KG1 (cell line): ENCODE measurements at places on chromosomes 6 and 20.

GRCh38 chr6:34142061-34142998 is 3.6 kb downstream of the GRM4 start:
- DNase-seq: no peak

DNA sequence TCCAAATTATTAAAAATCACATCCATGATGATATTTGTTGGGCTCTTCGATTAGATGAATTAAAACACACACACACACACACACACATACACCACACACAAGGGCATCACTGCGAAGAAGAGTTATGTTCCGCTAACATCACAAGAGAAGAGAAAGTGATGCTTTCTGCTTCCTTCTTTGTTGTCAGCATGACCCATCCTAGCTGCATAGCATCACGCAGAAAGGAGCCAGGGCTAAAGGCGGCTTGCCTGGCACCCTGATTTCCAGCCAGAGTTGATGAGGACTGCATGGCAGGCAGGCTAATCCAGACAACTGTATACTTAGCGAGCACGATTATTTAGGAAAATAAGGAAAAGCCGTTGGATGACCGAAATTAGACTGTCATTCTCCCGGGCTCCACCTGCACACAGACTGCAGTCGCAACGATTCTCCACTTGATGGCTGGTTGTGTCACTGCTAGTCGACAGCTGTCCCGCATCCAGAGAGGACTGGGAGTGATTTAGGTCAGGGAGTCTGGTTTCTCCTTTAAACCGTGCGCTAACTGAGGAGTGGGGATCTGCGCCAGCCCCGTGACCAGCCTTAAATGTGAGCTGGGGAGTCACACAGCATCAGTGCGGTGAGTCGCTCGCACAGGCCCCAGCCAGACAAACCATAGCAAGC is 70.6 kb upstream of the SOX4 start:
- no peak for DNase-seq

GRCh38 chr20:35742741-35743523 is 872 bp upstream of the RBM39 start:
- peak; percentile 58 for DNase-seq

- no peak for DNase-seq
These were observed 155.9 kb downstream of the RNF144B start for GRCh38 chr6:18543051-18543450.

- DNase-seq: no peak
These were observed 136.5 kb downstream of the ELOVL4 start for GRCh38 chr6:79810871-79811270.

DNA sequence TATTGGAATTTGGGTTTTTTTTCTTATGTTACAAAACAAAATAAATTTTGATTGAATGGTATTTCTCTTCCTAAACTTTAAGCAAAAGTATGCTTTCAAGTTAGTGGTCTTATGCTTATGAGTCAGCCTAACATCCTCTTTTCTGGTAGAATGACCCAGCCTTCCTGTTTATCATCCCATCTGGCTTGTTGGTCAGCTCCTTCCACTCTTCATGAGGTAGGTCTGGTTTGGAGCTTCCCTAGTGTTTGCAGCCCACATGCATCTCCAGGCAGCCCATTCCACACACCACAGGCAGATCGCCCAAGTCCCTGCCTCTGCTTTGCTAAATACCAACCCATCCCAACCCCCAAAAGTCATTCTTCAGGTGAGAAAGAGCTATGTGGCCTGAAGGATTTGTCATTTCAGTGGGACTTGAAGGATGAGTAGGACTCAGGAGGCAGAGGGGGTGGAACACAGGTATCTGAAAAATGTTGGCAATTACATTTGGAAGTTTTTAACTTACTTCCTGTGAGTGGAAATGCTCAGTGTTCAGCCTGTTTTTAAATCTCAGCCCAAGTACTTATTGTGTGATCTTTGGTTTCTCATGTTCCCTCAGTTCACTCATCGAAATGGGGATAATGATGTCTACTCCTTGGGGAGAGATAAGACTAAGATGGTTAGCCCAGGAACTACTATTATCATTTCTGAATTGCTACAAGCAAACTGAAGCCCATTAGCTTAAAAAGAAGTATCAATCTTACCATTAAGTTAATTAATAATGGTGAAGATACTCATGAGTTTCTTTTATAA is 294.0 kb downstream of the ADGB start:
- DNase-seq: peak; percentile 30

- DNase-seq: no peak
These were observed 72.0 kb downstream of the SYNJ2 start for GRCh38 chr6:158053377-158054313.

- DNase-seq: peak; percentile 66
These were observed 2.3 kb downstream of the E2F3 start for GRCh38 chr6:20403766-20404640.

- DNase-seq: no peak
These were observed 3.1 kb downstream of the CHMP4B start for GRCh38 chr20:33814238-33814712.

- no peak for DNase-seq
These were observed 81.5 kb downstream of the SULF2 start for GRCh38 chr20:47703748-47704147.

GRCh38 chr6:151087861-151088598 is 151.7 kb upstream of the AKAP12 start:
- DNase-seq: no peak

- DNase-seq: no peak
These were observed 274.0 kb downstream of the MAFB start for GRCh38 chr20:40414843-40415615.

DNA sequence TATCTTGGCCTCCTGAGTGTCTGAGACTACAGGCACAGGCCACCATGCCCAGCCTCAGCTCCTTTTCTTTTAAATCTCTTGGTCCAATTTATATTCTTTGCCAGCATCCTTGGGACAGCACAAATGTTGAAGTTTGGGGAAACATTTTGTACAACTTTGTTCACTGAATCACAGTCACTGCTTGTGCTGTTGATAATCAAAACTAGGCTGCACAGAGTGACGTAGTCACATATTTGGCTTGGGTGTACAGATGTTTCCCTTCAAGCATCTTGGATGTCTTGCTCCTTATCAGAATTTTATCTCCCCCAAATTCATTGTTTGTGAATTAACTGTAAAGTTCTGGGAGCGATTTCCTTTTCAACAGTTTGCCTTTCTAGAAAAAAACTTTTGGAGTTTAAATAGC is 17.9 kb downstream of the CARMIL1 start:
- no peak for DNase-seq

GRCh38 chr20:45450097-45450818 is 19.3 kb upstream of the WFDC2 start:
- DNase-seq: peak; percentile 56

DNA sequence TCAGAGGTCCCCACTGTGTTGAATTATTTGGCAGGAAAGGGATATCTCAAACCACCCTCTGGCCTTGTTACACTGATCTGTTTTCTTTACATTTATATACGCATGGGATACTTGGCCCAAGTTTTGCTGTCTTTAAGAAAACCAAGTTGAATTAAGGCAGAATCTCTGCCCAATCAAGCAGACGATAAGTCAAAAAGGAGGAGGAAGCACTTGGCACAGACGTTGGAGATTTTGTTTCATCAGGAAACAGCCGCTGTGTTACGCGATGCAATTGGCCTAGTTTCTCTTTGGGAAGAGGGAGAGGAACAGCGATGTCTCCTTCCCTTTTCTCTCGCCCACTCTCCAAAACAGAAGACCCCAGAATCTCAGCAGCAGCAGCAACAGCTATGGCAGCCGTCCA is 20.2 kb upstream of the NAA20 start:
- no peak for DNase-seq
